ENCODE measurements at places on chromosomes 16 and 17.

DNA sequence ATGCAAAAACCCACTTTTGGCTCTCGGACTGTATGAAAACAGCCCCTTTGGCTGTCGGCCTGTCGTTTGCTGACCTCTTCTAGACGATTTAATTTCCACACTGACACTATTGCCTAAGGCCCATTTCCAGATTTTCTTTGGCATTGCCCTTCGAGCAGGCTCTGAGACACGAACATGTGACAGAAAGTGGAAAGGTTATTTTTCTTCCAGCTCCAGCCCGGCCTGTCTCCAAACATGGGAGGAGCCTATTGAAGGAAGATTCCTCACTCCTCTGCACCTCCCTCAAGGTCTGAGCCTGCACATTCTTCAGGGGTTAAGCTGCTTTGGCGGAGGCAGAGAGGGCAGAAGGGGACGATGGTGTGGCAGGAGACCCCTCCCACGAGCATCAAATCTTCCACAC, 85.9 kb upstream of the FOXF1 start:
- DNase-seq, result no peak

- no peak for DNase-seq
These were observed 71.6 kb downstream of the GSG1L start for GRCh38 chr16:27991876-27992275.

- no peak for DNase-seq
These were observed 473.4 kb downstream of the SOX9 start for GRCh38 chr17:72594248-72594647.

- no peak for DNase-seq
These were observed at the start of gene P4HB for GRCh38 chr17:81859906-81860755. Gene P4HB (minus strand): TSS chr17:81860535. CDS start chr17:81860471, 64 bp downstream.

GRCh38 chr17:77478281-77478680, 337.5 kb downstream of the SEC14L1 start:
- DNase-seq, result no peak

- DNase-seq, result no peak
These were observed 37.2 kb upstream of the CCNF start for GRCh38 chr16:2392025-2392424.

- DNase-seq, result no peak
These were observed 5.2 kb downstream of the BAIAP2 start for GRCh38 chr17:81039854-81040758.

GRCh38 chr16:48284772-48285409, 37.6 kb upstream of the ABCC11 start:
- no peak for DNase-seq

GRCh38 chr17:51921500-51921899, 237.0 kb downstream of the CA10 start:
- DNase-seq, result no peak

- no peak for DNase-seq
These were observed 317.4 kb upstream of the TNRC6C start for GRCh38 chr17:77640916-77641605.
